Activated CD4-positive, alpha-beta T cell treated with anti-CD3 and anti-CD28 coated beads, Interleukin-2, amount 50 U/mL, for 16 hours (primary cell): ENCODE measurements at places on chromosomes 5 and 9.

DNA sequence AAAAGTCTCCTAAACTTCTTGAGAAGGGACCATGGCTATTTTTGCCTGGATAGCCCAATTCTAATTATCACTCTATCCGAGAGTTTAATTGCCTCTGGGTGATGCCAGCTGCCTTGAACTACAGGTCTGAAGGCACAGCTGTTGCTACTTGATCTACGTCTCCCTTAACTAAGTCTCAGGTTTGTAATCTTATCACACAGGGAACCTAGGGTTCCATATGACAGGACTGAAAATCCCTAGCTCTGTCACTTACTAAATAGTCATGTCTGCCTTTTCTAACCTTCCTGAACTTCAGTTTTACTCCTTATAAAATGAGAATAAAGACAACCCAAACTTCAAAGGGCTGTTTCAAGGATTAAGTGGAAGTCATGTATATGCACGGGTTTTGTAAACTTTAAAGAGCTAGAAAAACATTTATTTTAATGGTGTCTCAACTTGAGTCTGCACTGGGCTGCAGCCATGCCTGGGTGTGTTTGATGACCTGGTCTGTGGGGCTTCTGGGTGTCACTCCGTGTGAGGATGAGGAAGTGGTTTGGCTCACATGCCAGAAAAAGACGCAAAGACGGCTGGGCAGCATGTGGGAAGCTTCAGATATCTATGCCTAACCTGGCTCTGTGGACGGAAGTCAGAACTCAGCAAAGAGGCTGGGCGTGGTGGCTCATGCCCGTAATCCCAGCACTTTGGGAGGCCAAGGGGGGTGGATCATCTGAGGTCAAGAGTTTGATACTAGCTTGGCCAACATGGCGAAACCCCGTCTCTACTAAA lies 129.3 kb upstream of the SLC44A1 start:
- peak; percentile 20 for DNase-seq

GRCh38 chr9:119003882-119004617 lies 365.2 kb downstream of the BRINP1 start:
- DNase-seq, result no peak

GRCh38 chr9:80952363-80952922 lies 736.9 kb downstream of the TLE1 start:
- no peak for DNase-seq

- DNase-seq, result peak; percentile 89
These were observed 215.7 kb upstream of the ELL2 start for GRCh38 chr5:96177303-96177869.

GRCh38 chr5:2960294-2960693 lies 208.8 kb upstream of the IRX2 start:
- DNase-seq, result no peak

DNA sequence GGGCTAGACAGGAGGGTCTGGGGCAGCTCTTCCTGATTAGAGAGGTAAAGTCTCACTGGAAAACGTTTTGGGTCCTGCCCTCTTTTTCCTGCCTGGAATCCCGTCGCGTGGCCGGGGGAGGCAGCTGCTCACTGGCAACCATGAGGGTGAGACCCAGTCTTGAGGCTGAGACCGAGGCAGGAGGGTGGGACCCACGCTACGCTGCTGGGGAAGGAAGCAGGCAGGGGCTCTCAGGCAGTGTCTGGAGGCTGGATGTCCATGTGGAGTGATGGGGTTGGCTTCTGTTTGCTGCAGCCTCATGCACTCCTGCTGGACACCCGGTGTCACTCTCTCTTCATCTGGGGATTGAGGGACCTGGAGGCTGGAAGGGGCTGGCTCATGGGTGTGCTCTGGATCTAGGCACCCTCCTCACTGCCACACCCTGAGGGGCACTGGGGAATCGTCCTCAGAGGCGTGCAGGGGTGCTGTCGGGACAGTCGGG lies 11.3 kb upstream of the SLC2A6 start:
- no peak for DNase-seq

- DNase-seq, result no peak
These were observed 1266.2 kb upstream of the CDH18 start for GRCh38 chr5:21254161-21254560.

- no peak for DNase-seq
These were observed 94.3 kb downstream of the TSSK1B start for GRCh38 chr5:113340537-113340936.

GRCh38 chr5:118796081-118796480 lies 192.3 kb downstream of the DTWD2 start:
- DNase-seq, result no peak

DNA sequence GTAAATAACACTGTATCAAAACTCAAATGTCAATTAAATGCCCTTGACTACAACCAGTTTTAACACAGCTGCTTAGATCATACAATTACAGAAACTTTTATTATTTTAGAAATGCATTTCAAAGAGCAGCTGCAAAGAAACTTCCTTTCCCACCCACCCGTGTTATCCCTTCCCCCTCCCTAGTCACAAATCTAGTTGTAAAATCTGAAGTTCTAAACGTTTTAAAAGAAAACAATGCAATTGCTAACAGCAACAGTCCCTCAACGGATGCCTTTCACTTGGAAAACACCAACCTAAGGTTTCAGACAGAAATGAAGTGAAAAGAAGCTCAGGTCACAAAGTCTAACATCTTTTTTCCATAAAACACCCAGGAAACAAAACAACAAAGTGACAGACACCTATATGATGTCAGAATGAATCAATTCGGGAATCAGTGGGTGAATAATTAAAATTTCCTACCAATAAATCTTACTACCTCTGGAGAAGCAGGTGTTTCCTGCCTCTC lies 100.3 kb downstream of the FBXW11 start:
- peak; percentile 25 for DNase-seq

- no peak for DNase-seq
These were observed 1866.1 kb upstream of the NUDT12 start for GRCh38 chr5:105428451-105429380.

DNA sequence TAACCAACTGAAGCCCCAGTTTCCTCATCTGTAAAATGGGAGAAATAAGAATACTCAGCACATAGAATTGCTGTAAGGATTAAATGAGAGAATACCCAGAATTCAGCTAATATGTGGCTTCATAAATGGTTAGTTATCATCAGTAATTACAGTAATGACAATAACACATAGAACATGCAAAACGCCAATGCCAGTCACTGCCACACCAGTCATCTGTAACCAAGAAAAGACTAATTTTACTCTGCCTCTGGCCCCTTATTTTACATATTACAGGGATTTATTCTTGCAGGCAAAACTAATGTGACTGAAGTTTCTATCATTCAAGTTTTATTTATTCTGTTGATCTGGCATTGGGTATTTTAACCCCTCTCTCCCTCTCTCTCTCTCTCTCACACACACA lies 46.5 kb downstream of the EBF1 start:
- DNase-seq, result no peak

DNA sequence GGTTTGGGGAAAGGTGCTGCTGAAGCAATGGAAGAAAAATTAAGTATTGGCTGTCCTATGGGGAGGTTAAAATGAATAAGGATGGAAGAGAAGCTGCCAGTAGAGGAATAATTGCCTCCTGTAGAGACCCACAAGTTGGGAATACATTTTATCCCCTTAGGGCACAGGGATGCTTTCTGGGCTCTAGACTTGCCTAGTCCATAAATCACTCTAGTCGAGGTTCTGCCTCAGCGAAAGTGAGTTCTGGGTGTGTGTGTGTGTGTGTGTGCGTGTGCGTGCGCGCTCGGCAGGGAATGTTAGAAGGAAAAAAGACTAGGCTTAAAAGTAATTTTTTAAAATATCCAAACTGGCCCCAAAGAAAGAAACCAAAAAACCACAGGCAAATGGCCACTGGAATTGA lies 291.6 kb downstream of the DOCK8 start:
- DNase-seq, result no peak

GRCh38 chr5:159496773-159497172 lies 166.5 kb upstream of the IL12B start:
- no peak for DNase-seq

- no peak for DNase-seq
These were observed 502.8 kb upstream of the PAPPA start for GRCh38 chr9:115650768-115651167.

GRCh38 chr9:71003346-71003745 lies 118.1 kb downstream of the TRPM3 start:
- DNase-seq, result no peak

- no peak for DNase-seq
These were observed 137.9 kb upstream of the TRIM32 start for GRCh38 chr9:116549061-116549664.

DNA sequence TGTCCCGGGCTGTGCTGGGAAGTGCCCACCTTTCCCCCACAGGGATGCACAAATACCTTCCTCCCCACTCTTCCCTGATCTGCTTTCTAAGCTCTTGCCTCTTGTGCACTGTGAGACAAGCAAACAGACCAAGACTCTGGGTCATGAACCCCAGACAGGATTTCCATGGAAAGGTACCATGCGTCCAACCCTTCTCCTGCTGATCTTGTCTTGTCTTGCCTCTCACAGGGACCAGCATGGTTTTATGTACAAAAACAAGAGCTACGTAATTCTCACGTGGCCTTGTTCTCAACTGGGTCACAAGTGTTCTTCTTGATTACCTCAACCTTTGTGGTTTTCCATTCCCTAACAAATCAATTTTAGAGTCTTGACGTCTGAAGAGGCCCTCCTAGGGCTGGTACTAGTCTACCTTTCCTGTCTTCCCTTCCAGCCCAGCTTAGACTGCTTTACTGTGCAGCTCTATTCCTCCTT lies 176.5 kb upstream of the MAP3K1 start:
- DNase-seq, result no peak

DNA sequence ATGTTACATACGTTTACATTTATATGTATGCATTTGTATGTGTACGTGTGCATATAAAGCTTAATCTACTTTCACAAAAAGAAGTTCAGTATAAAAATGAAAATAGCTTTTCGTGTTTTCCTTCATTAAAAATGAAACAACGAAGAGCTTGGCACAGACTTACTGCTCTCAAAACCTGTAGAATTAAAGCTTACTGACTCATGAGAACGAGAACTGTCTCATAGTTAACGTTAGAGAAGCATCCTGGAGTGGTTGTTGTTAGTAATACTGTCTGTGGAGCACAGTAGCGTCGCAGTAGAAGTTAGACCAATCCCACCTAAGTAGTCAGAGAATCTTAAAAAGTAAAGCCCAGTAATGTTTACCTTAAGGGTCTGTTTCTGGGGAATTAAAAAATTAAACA lies 1.3 kb downstream of the MAT2B start:
- DNase-seq, result peak; percentile 58

DNA sequence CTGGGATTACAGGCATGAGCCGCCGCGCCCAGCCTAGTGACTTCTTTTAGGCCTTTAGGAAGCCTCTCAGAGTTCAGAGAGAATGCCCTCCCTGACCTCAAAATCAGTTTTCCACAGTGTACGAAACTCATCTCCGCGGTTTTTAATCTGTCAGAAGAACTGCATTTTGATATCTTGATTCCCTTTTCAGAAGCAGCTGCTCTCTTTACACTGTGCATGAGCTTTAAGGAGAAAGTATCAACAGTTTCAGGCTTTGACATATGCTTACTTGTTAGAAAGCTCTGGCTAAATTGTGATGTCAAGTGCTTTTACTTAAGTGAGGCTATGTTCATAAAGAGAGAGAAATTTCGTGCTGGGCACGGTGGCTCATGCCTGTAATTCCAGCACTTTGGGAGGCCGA lies 74.6 kb downstream of the USP20 start:
- no peak for DNase-seq
